ENCODE measurements at places on chromosomes 16 and 17.

- no peak for DNase-seq
These were observed 19.9 kb downstream of the IGFBP4 start for GRCh38 chr17:40463122-40463550.

GRCh38 chr17:75518201-75518600, 1.9 kb downstream of the TSEN54 start:
- DNase-seq: peak; percentile 56

DNA sequence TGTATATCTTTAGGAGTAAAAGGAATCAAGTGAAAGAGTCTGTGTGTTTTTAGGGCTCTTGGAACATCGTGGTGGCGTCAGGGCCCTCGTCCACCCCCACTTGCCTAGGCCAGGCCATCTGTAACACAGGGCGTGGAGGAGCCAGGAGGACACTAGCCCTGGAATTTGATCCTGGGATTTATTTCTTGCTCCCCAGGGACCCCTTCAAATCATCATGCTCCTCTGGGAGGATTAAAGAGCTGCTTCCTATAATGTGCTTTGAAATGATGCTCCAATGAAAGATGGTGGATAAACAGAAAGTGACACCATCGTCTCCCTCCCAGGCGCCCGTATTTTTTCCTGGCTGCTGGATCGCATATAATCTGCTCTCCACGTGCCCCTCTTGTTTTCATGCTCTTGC, 113.3 kb downstream of the AATF start:
- no peak for DNase-seq

- DNase-seq: no peak
These were observed 2.0 kb downstream of the CACNG1 start for GRCh38 chr17:67046398-67046797.

- DNase-seq: no peak
These were observed 631 bp downstream of the CDH3 start for GRCh38 chr16:68645494-68646388.
